Activated naive CD8-positive, alpha-beta T cell treated with anti-CD3 and anti-CD28 coated beads for 36 hours (primary cell): ENCODE measurements at places on chromosomes 3 and 15. TPM values are rescaled to one million over a fixed set of nuclear protein-coding genes. Genes with fewer than 3 reads are reported as not detected.

GRCh38 chr3:5054098-5054497, 68.0 kb upstream of the ARL8B start:
- no peak overlapping the region for H3K4me3 ChIP-seq
- H3K27me3 ChIP-seq: no peaks in the 10 kb centered on the region
- H3K4me1 ChIP-seq: peaks cover 35% of the 10 kb centered on the region
- H3K36me3 ChIP-seq: no peaks in the 10 kb centered on the region
- DNase-seq: no peak
- no peak overlapping the region for H3K27ac ChIP-seq

DNA sequence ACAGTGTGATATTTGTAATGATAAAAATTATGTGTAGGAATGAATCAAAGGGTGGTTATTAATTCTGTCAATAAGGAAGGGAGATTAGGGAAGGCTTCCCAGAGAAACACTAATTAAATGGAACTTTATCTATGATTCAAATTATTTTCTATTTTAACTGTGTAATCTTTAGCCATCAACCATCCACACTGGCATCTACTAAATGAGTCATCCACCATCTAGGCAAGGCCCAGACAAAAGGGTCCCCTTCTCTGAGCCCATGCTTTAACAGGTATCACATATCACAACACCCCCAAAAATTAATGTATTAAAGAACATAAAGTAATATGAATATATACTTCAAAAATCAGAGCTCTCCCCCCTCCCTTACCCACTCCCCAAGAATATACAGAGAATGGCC, 19.9 kb upstream of the TPM1 start:
- DNase-seq: no peak
- peaks cover 2% of the 10 kb centered on the region for H3K4me1 ChIP-seq
- H3K4me3 ChIP-seq: no peak overlapping the region
- no peak overlapping the region for H3K27ac ChIP-seq
- no peaks in the 10 kb centered on the region for H3K27me3 ChIP-seq

DNA sequence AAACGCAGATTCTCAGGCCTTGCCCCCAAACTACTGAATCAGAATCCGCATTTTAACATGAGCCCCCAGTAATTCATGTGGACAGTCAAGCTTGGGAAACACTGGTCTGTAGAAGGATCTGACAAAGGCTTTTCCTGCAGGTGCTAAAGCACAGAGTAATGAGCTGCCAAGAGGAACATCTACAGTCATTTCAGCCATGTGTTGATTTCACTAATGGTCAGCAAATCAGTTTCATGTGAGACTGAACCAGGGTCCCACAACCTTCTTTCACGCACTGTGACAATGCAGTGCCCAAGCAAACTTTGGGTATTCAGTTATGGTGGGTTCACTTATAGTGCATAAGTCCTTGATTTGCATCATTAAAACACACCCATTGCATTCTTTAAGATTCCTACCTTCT, 237.6 kb downstream of the TUSC7 start:
- H3K4me1 ChIP-seq: no peaks in the 10 kb centered on the region
- H3K27ac ChIP-seq: no peak overlapping the region
- no peak for DNase-seq
- no peak overlapping the region for H3K4me3 ChIP-seq

Gene FGF7
- not detected for total RNA-seq

Gene ITIH1
- total RNA-seq: not detected

DNA sequence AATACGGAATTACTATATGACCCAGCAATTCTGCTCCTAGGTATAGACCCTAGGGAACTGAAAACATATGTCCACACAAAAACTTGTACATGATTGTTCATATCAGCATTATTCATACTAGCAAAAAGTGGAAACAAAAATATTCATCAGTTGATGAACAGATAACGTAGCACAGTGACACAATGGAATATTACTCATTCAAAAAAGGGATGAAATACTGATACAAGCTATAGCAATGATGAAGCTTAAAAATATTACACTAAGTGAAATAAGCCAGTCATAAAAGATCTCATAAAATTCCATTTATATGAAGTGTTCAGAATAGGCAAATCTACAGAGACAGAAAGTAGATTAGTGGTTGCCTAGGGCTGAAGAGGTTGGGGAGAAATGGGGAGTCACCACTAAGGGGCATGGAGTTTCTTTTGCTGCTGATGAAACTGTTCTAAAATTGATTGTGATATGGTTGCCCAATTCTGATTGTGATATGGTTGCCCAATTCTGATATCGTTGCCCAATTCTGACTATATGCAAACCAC, 10.5 kb downstream of the C15orf61 start:
- peaks cover 4% of the 10 kb centered on the region for H3K36me3 ChIP-seq
- no peak for DNase-seq
- H3K27ac ChIP-seq: no peak overlapping the region
- no peak overlapping the region for H3K4me3 ChIP-seq
- H3K4me1 ChIP-seq: peaks cover 7% of the 10 kb centered on the region

Gene TBL1XR1
- total RNA-seq: 204 TPM

DNA sequence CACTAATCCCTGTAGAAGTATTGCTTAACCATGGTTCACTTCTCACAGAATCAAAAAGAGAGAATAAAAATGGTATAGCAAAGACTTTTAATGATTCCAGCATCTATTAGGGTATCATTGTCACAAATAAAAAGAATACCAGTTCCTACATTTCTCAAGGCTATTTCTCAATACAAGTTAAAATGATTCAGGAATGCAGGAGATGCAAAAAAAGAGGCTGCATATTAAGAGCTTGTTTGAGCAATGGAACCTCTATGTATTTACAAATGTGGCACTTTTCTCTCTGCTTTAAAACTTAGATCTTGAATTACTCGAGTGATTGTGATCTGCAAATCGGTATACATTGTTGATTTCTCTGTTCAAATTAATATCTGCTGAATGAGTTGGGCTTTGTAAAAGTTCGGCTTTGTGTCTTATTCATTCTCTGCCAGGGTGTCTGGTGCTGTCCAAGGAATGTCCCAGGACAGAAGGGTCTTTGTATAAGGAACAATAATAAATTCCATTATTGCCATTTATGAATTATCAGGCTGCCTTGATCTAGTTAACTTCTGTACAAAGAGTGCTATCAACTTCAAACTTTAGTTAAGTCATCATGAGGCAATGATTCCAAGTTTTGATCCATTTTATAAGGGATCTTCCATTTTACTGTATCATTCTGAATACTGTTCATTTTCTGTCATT, 364.2 kb downstream of the RBMS3 start:
- H3K4me1 ChIP-seq: no peaks in the 10 kb centered on the region
- DNase-seq: no peak
- no peak overlapping the region for H3K4me3 ChIP-seq
- peaks cover 7% of the 10 kb centered on the region for H3K27me3 ChIP-seq

DNA sequence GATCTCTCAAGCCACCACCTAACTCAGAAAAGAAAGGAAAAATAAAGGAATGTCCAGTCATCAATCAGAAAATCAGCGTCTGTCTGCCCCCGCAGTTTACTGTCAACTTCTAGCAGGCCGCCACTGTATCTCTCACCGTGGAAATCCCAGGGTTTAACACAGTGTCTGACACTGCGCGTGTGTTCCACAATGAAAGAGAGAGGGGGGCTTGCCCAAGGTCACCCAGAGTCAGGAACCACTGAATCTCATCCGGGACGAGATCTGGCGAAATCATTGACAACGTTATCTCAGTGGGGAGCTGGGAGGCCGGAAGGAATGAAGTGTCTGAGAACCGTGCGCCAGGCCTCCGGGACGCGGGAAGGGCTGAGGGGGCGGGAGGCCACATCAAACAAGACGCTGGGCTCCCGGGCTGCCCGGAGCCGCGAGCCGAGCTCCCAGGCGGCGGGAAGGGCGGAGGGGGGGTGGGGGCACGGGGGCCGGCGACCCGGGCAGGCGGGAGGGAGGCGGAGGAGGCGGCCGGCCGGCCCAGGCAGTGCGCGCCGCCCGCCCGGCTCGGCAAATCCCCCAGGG, 2.2 kb upstream of the HES1 start:
- H3K27ac ChIP-seq: peak overlapping the region; percentile 74
- peak; percentile 31 for DNase-seq
- peaks cover 32% of the 10 kb centered on the region for H3K4me1 ChIP-seq
- peaks cover 1% of the 10 kb centered on the region for H3K36me3 ChIP-seq

- DNase-seq: no peak
- peaks cover 3% of the 10 kb centered on the region for H3K27me3 ChIP-seq
- no peaks in the 10 kb centered on the region for H3K4me1 ChIP-seq
- H3K36me3 ChIP-seq: no peaks in the 10 kb centered on the region
- H3K27ac ChIP-seq: no peak overlapping the region
These were observed 25.4 kb downstream of the CYP19A1 start for GRCh38 chr15:51313074-51313393.

Gene CCR1
- total RNA-seq: 0.14 TPM

DNA sequence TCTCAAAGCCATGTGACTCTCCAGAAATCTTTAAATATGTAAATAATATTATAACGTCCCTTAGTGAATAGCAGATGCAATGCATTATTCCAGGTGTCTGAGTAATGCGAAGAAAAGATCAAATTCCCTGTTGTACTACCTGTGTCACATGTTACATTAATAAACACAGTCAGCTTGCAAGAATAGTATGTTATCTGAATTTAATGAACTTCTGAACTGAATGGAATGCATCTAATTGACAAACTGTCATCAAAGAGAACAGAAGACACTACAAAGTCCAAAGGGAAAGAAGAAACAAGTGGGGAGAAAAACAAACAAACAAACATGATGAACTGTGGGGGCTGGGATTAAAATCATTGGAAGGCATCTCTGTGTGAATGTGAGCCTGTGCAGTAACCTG, 508.8 kb downstream of the LPP start:
- no peaks in the 10 kb centered on the region for H3K36me3 ChIP-seq
- H3K27me3 ChIP-seq: no peaks in the 10 kb centered on the region
- no peak overlapping the region for H3K27ac ChIP-seq
- H3K4me1 ChIP-seq: peaks cover 5% of the 10 kb centered on the region
- no peak for DNase-seq

DNA sequence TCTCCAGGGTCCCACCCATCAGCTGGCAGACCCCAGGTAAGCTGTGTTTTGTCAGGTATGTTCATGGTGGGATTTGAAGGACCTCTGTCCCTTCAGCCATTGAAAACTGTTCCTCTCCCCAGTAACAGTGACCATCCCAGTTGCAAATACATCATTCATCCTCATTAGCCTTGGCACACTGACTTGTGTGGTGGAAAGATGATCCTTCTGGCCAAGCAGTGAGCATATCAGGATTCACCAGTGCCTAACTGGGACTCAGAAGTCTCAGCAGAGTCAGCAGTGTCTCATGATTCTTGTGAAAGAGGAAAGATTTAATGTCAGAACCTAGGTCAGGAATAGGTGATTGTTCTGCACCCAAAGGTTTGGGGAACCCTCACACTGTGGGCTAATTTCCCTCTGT, 90.2 kb downstream of the DNAJB8 start:
- no peak for DNase-seq
- H3K27me3 ChIP-seq: no peaks in the 10 kb centered on the region
- H3K4me1 ChIP-seq: peaks cover 5% of the 10 kb centered on the region
- no peaks in the 10 kb centered on the region for H3K36me3 ChIP-seq
- no peak overlapping the region for H3K4me3 ChIP-seq

- no peaks in the 10 kb centered on the region for H3K4me1 ChIP-seq
- H3K36me3 ChIP-seq: peaks cover 17% of the 10 kb centered on the region
- H3K27me3 ChIP-seq: no peaks in the 10 kb centered on the region
- no peak overlapping the region for H3K27ac ChIP-seq
- no peak overlapping the region for H3K4me3 ChIP-seq
- no peak for DNase-seq
These were observed 60.4 kb upstream of the PLXNA1 start for GRCh38 chr3:126922466-126922865.

DNA sequence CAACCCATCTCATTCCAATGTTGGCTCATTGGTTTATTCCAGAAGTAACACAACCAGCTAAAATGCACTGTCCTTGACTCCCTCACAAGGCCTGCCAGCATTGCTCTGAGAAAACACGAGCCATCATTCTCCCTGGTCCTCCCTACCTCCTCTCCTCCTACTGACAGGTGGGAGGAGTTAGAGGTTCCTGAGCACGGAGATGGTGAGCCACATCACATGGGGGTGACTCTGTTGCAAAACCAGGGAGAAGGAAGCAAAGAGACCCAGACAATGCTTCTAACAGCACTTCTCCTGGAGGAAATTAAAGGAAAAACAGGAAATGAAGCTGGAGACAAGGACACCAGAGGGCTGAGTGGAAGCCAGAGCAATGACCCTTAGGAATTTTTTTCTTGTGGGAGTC, 667.4 kb downstream of the NTRK3 start:
- no peak overlapping the region for H3K4me3 ChIP-seq
- no peak for DNase-seq
- H3K27me3 ChIP-seq: peaks cover 4% of the 10 kb centered on the region
- no peaks in the 10 kb centered on the region for H3K4me1 ChIP-seq
- no peaks in the 10 kb centered on the region for H3K36me3 ChIP-seq

GRCh38 chr3:143506190-143506589, 342.1 kb downstream of the SLC9A9 start:
- no peaks in the 10 kb centered on the region for H3K36me3 ChIP-seq
- no peak overlapping the region for H3K4me3 ChIP-seq
- peaks cover 7% of the 10 kb centered on the region for H3K4me1 ChIP-seq

GRCh38 chr3:50525987-50526386, 22.6 kb upstream of the CACNA2D2 start:
- no peaks in the 10 kb centered on the region for H3K36me3 ChIP-seq
- peaks cover 6% of the 10 kb centered on the region for H3K27me3 ChIP-seq
- peaks cover 3% of the 10 kb centered on the region for H3K4me1 ChIP-seq
- no peak overlapping the region for H3K27ac ChIP-seq
- H3K4me3 ChIP-seq: no peak overlapping the region

DNA sequence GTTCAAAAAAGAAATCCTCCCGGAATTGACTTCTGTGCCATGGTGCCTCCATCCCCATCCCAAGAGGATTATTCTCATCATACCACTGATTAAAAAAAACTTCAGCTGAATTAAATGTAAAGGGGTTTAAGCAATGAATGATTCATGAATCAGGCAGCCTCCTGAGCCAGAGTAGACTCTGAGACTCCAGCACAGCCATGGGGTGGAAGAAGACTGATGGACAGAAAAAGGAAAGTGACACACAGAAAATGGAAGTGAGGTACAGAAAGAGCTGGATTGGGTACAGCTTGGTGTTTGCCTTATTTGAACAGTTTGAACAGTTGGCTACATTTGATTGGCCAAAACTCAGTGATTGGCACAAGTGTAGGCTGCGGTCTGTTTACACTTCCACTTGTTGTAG, 224.8 kb upstream of the ATP10A start:
- H3K4me3 ChIP-seq: no peak overlapping the region
- no peak overlapping the region for H3K27ac ChIP-seq
- peaks cover 8% of the 10 kb centered on the region for H3K4me1 ChIP-seq

DNA sequence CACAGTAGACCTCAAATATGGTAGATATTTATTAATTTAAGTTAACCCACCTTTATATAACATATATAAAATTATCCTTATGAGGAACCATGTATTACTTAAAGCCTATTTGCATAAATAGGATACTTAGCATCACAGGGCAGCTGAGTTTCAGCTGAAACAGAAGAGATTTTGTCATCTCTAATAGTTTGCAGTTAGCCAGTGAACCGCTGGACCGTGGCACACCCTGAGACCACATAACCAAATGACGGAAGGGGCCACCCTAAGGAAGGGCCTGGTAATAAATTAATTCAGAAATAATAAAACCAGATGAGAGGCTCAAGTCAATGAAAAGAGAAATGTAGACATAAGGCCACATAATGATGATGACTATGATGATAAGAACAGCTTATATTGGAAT, 107.7 kb downstream of the MYO5A start:
- H3K27me3 ChIP-seq: no peaks in the 10 kb centered on the region
- H3K4me3 ChIP-seq: no peak overlapping the region
- peaks cover 6% of the 10 kb centered on the region for H3K36me3 ChIP-seq
- H3K4me1 ChIP-seq: peaks cover 2% of the 10 kb centered on the region

Gene C3orf22
- total RNA-seq: not detected

GRCh38 chr15:39623529-39623931, 42.7 kb downstream of the THBS1 start:
- H3K4me1 ChIP-seq: peaks cover 46% of the 10 kb centered on the region
- DNase-seq: peak; percentile 35
- peaks cover 25% of the 10 kb centered on the region for H3K36me3 ChIP-seq
- H3K27ac ChIP-seq: peak overlapping the region; percentile 78
- H3K27me3 ChIP-seq: no peaks in the 10 kb centered on the region
